WERI-Rb-1 (cell line): ENCODE measurements at places on chromosomes 12 and 14.

- no peak for DNase-seq
Observed at GRCh38 chr12:93793983-93794382, 116.8 kb downstream of the CRADD start.

DNA sequence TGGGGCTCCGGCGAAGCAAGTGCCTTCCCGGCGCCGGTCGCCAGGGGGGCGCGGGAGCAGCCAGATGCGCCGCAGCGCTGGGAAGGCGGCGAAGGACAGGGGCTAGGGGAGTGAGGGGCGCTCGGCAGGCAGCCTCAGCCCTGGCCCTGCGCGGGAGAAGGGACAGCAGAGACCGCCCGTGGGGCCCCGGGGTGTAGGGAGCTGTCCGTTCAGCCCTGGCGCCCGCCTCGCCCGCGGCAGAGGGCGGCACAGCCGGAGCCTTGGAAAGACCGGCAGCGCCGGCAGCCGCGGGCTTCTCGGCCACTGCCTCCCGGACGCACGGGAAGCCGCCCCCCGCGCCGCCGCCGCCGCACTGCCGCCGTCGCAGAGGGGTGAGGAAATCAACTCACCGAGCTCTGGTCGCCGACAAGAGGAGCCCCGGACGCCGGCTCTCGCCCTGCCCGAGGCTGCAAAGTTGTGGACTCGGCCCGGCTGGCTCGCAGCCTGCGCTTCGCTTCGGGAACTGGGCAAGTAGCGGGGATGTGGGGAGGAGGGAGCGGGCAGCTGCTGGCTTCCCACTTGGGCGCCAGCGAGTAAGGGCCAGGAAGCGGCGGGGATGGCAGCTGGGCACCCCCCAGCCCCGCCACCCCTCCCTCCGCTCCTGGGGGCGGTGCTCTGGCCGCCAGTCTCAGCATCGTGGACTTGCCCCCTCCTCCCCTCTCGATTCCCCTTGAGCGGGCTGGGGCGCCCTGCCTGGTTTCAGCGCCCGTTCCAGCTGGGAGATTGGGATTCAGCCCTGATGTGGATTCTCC lies at the start of gene ZDHHC22:
Gene ZDHHC22, minus strand, starts transcription at position 578 of the 791 bp plus-strand sequence. CDS start 2,053 bp downstream, outside the sequence.
- DNase-seq: peak; percentile 63

DNA sequence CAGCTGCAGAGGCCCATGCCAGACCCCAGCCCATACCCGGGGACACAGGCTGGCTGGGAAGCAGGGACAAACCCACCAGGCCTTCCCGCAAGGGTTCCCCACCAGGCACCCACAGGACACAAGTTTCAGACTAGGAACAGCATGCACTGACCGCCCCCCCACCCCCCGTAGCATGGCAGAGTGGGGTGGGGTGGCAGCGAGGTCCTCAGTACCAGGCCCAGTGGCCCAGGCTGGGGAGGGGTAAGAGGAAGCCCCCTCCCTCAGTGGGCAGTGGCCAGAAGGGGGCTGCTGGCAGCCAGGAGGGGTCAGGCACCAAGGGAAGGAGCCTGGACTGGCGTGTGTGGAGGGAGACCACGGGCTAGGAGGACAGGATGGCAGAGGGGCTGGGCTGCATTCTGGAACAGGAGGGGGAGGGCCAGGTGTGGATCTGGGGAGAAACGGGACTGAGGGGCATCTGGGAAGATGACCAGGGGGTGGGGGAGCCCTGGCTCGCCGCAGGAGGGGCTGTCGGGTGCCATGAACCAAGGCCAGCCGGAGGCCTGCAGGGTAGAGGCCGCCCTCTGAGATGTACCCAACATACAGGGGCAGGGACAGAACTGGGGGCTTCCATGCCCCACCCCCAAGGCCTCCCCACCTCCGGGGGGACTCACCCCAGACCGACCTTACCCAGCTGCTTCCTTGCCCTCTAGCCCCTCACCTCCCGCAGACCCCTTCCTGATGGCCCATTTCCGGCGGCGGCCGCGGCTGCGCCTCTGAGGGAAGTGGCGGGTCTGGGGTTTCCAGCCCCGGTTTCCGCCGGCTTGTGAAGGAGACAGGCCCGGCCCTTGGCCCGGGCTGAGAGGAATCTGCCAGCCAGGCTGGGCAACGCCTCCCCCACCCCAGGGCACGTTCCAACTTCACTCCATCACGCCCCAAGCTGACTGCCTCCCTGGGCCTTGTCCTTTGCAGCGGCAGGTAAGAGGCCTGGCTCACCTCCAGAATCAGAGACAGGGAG lies 5.6 kb upstream of the JAG2 start:
- no peak for DNase-seq

GRCh38 chr12:3720772-3721171 lies 32.1 kb downstream of the CRACR2A start:
- DNase-seq: no peak

GRCh38 chr12:7069386-7069785 lies 8.9 kb downstream of the C1S start:
- DNase-seq: no peak

DNA sequence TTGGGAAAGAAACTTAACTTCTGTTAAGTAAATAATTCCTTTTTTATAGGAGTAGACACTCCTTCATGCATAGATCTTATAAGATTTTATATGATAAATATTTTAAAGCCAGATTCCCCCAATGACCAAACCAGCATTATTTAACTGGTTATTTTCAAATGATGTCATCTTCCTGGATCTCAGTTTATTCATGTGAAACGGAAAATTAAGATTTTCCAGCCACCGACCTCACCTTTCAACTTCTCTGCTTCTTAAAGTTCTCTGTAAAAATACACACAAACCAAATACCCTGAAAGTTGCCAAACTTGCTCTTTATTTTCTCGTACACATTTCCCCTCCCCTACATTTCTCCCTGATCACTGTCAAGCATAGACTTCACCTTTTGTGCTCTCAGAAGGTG lies 364.2 kb downstream of the GALC start:
- no peak for DNase-seq

DNA sequence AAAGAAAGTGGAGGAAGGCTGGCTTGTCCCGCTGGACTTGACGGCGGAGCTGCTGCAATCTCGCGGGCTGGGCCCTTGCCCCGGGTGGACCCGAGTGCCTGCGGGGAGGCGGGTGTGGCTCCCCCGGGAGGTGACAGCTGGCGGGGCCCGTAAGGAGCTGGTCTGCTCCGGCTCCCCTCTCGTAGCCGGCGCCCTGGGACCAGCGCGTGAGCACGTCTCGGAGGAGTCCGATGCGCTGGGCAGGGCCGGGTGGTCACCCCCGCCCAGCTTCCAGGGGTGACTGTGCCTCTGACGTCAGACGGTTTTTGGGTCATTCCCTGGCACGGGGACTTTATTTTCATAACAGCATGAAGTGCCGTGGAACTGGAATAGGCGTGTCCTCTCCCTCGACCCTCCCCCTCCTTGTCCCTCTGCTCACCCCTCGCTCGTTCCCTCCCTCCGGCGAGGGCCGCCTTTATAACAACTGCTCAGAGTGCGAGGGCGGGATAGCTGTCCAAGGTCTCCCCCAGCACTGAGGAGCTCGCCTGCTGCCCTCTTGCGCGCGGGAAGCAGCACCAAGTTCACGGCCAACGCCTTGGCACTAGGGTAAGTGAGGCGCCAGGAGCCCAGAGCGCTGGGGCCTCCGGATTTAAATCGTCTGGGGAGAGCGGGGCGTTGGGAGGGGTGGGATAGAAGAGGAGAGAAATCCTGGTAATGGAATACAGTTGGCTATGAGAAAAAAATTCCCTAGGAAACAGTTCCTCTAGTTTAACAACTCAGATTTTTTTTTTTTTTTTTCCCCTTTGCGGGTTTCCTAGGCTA lies at the start of gene GPRC5A:
Gene GPRC5A, plus strand, starts transcription at position 483 of the 801 bp plus-strand sequence. CDS start 16,688 bp downstream, outside the sequence.
- peak; percentile 84 for DNase-seq

GRCh38 chr12:62656591-62657362 lies 190.2 kb downstream of the MON2 start:
- DNase-seq: no peak

DNA sequence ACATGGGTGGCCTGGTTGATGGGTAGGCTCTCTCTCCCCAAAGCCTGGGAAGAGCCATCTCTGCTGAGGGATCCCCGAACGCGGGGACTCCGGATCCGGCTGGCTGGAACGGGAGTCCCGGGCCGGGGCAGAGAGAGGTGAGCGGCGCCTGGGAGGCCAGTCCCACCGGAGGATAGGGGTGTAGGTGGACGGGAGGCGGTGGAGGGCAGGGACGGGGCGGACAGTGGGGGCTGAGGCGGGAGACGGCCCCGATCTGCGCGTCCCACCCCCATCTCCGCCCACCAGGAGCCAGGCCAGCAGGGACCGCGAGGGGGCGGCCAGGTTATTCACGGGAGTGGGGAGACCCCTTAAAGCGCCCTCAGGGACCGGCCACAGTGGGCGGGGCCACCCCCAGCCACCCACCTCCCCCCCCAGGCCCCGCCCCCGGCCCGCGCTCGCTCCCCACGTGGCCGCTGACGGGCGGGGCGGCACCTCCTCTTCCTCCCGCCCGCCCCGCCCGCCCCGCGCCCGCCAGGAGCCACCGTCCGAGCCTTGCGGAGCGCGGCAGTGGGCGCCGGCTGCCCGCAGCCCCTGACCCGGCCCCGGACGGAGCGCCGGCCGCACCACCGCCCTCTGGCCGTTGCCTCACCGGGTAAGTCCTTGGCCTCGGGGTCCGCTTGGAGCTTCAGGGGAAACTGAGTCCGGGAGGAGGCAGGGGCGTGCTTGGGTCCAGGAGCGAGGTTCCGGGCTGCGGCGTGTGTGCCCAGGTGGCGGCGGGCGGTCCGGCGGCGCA lies at the start of gene INF2:
Gene INF2, plus strand, starts transcription at position 510 of the 772 bp plus-strand sequence. CDS start 11,748 bp downstream, outside the sequence.
- DNase-seq: peak; percentile 54

DNA sequence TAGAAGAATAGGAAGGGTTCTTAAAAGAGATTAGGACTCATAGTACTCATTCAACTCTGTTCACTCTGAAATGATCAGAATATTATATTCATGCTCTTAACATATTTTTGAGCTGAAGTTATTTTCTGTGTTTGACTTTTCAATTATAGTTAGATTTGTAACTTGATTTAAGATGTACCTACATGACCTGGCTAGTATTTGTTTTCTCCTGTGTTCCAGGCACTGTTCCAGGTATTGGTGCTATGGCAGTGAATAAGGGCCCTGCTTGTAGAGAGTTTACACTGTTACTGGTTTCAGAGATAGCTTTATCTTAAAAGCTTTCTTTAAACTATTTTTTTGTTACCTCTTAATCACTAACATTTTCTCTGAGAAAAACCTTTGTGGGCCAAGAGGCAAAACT lies 19.1 kb upstream of the SLC17A8 start:
- no peak for DNase-seq
